CD4-positive, alpha-beta memory T cell (primary cell): ENCODE measurements at places on chromosomes 6 and 20.

DNA sequence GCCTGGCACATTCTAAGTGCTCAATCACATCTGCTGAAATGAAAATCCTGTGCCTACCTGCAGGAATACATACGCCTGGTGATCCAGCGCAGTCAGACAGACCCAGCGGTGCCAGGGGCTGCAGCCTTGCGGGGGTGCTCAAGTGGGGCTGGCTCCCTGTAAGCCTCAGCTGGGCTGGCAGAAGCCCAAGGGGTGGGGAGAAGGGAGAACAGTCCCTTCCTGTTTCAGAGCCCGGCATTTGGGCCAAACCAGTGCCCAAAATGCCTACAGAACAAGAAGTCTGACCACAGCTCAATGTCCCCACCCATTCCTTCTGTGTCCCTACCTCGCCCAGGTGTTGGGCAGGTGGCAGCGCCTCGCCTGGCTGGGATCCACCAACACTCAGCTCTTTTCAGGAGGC lies 22.6 kb downstream of the KCNK15 start:
- DNase-seq, result no peak

DNA sequence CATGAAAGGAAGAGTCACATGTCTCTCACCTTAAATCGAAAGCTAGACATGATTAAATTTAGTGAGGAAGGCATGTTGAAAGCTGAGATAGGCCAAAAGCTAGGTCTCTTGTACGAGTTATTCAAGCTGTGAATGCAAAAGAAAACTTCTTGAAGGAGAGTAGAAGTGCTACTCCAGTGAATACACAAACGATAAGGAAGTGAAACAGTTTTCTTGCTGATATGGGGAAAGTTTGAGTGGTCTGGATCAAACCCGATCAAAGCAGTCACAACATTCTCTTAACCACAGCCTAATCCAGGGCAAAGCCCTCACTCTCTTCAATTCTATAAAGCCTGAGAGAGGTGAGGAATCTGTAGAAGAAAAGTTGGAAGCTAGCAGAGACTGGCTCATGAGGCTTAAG lies 1.9 kb upstream of the TPD52L1 start:
- DNase-seq, result no peak

DNA sequence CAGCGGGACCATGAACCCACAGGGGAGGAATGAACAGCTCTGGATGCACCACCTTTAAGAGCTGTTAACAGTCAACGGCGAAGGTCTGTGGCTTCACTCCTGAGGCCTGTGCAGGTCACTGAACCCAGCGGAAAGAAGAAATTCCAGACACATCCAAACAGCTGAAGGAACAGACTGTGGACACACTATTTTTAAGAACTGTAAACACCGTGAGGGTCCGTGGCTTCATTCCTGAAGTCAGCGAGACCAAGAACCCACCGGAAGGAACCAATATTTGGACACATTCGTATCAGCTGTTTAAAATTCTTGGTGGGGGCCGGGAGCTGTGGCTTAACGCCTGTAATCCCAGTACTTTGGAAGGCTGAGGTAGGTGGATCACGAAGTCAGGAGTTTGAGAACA lies 5.4 kb upstream of the TMEM14B start:
- no peak for DNase-seq

- no peak for DNase-seq
Observed at GRCh38 chr6:116012471-116012949, 48.2 kb downstream of the FRK start.

DNA sequence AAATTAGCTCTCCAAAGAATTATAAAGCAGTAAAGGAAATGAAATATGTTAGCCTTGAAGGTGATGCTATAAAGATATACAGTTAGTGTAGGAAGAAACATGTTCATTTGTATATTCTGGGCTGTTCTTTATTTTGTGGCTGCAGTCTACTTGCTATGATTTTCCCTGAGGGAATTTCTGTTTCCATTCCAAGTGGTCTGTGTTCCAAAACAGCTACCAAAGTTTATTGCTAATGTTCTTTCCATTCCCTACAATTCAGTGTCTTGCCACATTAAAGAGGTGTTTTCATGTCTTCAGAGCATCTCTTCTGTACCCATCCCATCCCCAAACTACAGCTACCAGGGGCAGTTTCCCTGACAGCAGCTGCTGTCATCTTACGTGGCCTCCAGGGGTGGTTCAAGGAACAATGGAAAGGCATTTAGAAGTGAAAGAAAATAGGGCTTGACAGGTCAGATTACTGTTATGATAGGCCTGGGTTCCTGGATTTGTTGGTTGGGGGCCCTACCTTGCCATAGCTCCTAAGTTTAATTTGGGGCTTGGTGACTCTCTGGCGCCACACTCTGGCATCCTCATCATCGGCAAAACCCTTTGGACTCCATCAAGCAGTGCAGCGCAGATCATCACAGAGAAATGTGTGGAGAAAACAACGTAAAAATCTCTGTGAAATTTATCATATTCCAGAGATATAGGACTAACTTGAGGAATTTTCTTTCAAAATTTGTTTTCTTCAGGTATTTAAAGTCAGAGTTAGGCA lies 33.8 kb upstream of the AIG1 start:
- peak; percentile 31 for DNase-seq

- DNase-seq, result no peak
Observed at GRCh38 chr20:16599257-16599656, 26.0 kb upstream of the KIF16B start.

DNA sequence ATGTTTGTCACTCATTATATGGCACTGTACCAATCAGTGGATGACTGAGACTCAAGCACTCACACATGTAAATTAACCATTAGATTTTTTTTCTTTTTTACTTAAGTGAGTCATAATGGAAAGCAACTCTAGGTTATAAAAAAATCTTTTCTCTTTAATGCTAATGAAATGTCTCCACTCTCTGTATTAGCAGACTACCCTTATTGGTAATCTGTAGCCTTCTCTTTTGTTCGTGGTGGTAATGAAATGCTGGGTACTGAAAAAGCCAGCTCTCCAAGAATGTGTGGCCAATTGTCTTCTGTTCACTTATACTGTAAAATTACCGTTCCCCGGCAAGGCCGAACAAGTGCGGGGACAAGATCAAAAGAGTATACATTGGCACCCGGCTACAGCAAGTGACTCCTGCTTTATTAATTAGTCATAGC lies 69.0 kb downstream of the AFG1L start:
- DNase-seq, result no peak

- DNase-seq, result no peak
Observed at GRCh38 chr6:107560657-107561056, 70.7 kb downstream of the SOBP start.

GRCh38 chr6:108798670-108799353 lies 49.4 kb upstream of the ARMC2 start:
- peak; percentile 57 for DNase-seq

DNA sequence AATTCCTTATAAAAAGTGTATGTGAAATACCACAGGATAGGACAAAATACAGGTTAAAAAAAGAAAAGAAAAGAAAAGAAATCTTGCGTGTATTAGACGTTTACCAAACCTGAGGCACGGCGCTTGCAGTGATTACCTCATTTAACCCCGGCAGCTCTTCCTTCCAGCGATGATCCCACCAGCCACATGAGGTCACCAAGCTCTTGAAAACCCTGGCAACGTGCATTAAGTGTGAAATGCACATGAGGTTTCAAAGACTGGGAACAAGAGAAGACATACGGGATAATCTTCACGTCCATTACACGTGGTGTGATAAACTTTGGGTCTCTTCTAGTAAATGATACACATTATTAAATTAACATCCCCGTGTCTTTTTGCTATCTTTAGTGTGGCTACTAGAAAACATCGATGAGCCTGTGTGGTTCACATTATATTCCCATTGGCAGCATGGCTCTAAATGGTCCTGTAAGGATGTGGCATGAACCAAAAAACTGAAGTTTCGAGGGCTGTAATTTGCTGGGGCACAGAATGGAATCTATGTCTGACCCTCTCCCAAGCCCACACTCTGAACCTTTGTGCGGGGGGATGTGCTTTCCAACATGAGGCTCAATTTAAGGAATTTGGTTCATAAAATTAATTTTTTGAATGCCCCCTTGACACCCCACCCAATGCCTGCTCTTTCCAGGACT lies 59.2 kb upstream of the THBS2 start:
- DNase-seq, result no peak

- DNase-seq, result no peak
Observed at GRCh38 chr6:3291987-3292386, 33.2 kb downstream of the PSMG4 start.

DNA sequence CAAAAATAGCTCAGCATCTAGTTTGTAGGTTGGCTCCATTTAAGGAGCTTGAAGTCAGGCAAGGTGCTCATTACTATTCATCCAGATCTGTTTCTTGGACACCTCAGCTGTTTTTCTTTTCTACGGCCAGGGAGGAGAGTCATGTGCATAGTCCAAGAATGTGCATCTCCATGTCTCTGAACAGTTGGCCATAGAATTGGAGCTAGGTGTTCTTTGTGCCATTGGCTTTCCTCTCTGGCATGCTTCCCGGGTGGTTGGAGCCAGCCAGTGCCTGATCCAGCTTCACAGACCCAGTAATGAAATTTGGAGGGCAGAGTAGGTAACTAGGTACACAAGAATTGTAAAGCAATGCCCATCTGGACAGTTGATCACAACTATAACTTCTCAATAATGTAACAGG lies 21.6 kb downstream of the EYA4 start:
- no peak for DNase-seq

DNA sequence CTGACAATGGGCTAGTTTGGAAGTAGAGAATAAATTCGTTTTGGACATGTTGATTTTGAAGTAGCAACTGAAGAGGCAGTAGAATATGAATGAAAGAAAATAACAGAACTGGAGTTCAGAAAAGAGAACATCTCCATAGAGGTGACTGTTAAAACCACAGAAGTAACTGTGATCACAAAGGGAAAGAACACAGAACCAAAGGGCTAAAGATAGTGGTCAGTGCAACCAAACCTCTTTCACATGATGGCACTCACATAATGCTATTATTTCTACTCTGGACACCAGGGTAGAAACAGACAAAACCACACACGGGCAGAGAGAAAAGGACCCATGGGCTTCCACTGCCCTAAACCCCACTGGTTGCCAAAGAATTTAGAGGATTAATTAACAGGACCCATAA lies 58.5 kb downstream of the CDK19 start:
- DNase-seq, result no peak

GRCh38 chr20:35300469-35301262 lies 8.4 kb upstream of the FAM83C start:
- DNase-seq, result no peak

- no peak for DNase-seq
Observed at GRCh38 chr6:27545271-27546046, 72.6 kb upstream of the ZNF184 start.

- no peak for DNase-seq
Observed at GRCh38 chr20:11352041-11352440, 565.7 kb upstream of the BTBD3 start.

DNA sequence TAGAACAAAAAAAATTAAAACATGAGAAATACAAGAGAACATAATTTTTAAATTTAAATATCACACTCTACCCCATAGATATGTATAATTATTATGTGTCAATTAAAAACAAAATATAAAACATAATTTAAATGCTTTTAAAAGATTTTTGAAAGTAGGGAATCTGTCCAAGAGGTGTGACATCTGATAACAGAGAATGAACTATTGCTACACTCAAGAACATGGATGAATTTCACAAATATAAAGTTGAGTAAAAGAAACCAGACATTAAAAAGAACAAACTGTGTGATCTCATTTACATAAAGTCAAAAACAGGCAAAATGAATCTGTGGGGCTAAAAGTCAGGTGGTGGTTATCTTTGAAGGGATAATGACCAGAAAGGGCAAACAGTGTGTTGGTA lies 106.5 kb upstream of the COL21A1 start:
- DNase-seq, result no peak

DNA sequence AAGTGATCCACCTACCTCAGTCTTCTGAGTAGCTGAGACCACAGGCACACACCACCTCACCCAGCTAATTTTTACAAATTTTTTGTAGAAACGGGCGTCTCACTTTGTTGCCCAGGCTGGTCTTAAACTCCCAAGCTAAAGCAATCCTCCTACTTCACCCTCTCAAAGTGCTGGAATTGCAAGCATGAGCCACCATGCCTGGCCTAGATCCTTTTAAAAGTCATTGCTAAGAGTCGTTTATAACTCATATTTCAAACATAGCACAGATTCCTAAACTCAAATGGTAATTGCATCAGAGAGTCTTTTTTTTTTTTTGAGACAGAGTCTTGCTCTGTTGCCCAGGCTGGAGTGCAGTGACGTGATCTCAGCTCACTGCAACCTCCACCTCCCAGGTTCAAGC lies 7.7 kb upstream of the SAMHD1 start:
- no peak for DNase-seq

GRCh38 chr6:70166088-70166958 lies 136.6 kb downstream of the COL9A1 start:
- no peak for DNase-seq

DNA sequence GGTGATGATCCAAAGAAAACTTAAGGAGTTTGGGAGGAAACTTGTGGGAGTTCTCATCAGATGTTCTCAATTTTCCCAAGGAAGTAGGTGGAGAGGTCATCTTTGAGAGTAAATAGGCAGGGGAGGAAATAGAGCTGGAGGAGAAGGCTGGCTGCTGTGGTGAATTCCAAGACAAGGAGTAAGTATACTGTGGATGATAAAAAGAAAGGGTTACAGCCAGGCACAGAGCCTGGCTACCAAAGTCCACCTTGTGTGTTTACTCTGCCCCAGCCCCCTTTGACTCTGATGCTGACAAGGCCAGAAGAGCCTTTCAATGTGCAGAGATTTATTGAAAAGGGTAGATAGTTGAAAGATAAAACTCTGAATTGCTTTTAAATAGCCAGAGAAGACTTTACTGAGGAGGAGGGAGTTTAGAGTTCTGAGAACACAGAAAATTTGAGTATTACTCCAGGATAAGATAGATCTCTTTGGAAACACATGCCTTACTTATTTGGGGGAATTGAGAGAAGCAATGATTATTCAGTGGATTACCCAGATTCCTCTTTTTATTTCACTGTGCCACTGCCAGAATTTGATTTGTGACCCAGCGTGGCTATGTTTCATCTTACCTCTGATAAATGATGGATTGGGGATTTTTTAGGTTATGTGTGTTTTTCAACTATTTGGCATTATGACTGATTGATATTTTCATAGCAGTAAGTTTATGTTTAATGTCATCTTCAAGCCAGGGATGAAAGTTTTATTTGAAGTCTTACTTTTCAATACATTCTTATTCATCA lies 182.6 kb upstream of the JAG1 start:
- no peak for DNase-seq

- DNase-seq, result no peak
Observed at GRCh38 chr6:17656092-17656491, 50.6 kb downstream of the NUP153 start.

DNA sequence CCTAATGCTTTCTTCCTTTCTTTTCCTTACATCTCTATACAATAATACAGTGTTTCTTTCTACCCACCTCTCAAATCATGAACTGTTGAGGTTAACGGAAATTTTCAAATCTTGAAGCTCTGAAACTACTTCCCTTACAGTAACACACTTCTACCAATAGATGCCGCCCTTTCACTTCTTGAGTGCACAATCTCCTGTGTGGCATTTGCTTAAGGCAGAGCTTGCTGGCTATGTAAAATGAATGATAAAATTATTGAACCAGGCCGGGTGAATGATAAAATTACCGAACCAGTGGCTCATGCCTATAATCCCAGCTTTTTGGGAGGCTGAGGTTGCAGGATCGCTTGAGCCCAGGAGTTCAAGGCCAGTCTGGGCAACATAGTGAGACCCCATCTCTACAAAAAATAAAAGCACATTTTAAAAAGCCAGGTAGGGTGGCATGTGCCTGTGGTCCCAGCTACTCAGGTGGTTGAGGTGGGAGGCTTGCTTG lies 56.8 kb downstream of the KCNS1 start:
- DNase-seq, result peak; percentile 65

- DNase-seq, result no peak
Observed at GRCh38 chr6:90107771-90108282, 188.8 kb downstream of the BACH2 start.
